ENCODE measurements at places on chromosomes 2 and 18.

DNA sequence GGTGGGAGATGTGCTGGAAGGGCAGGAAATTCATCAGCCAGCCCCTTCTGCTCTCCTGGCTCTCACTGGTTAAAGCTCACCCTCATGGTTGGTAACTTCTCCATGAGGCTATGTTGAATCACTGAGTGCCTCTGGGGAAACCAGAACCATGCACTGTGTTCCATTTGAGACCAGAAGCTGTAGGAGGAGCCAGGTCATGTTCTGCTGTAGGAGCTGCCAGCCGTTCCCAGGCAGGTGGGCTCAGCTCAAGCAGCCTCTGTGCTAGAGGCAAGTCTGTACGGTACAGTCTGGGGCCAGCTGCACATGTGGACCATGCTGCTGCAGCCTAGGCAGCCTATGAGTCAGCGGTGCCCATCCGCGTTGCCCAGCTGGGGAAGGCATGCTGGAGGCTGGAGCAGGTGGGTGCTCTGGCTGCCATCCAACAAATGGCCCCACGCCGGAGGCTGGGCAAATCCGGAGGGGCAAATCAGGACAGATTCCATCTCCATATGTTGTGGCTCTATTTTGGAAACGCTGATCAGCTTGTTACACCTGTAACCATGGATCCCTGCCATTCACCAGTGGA lies 22.0 kb upstream of the KCNF1 start:
- H3K36me3 ChIP-seq, result no peaks in the 10 kb centered on the region
- H3K4me1 ChIP-seq, result no peaks in the 10 kb centered on the region
- no peaks in the 10 kb centered on the region for H3K27me3 ChIP-seq

- H3K36me3 ChIP-seq, result no peaks in the 10 kb centered on the region
- no peaks in the 10 kb centered on the region for H3K27me3 ChIP-seq
- no peak overlapping the region for H3K27ac ChIP-seq
- H3K4me3 ChIP-seq, result no peak overlapping the region
- DNase-seq, result no peak
Observed at GRCh38 chr2:60961457-60961856, 56.1 kb upstream of the PEX13 start.

GRCh38 chr2:138267161-138267901 lies 234.2 kb upstream of the SPOPL start:
- no peak overlapping the region for H3K4me3 ChIP-seq
- H3K36me3 ChIP-seq, result no peaks in the 10 kb centered on the region
- H3K27ac ChIP-seq, result no peak overlapping the region
- no peak for DNase-seq
- no peaks in the 10 kb centered on the region for H3K4me1 ChIP-seq
- H3K27me3 ChIP-seq, result no peaks in the 10 kb centered on the region

- no peaks in the 10 kb centered on the region for H3K36me3 ChIP-seq
- no peaks in the 10 kb centered on the region for H3K4me1 ChIP-seq
- H3K27me3 ChIP-seq, result no peaks in the 10 kb centered on the region
- H3K27ac ChIP-seq, result no peak overlapping the region
- no peak overlapping the region for H3K4me3 ChIP-seq
Observed at GRCh38 chr2:70698847-70699246, 69.2 kb downstream of the ADD2 start.

GRCh38 chr2:70766357-70767078 lies 1.5 kb downstream of the ADD2 start:
- H3K27ac ChIP-seq, result no peak overlapping the region
- peaks cover 14% of the 10 kb centered on the region for H3K27me3 ChIP-seq
- DNase-seq, result no peak
- H3K4me1 ChIP-seq, result no peaks in the 10 kb centered on the region
- no peaks in the 10 kb centered on the region for H3K36me3 ChIP-seq
- no peak overlapping the region for H3K4me3 ChIP-seq

- no peaks in the 10 kb centered on the region for H3K4me1 ChIP-seq
- H3K27me3 ChIP-seq, result no peaks in the 10 kb centered on the region
- no peak overlapping the region for H3K27ac ChIP-seq
- H3K4me3 ChIP-seq, result no peak overlapping the region
- no peak for DNase-seq
- no peaks in the 10 kb centered on the region for H3K36me3 ChIP-seq
Observed at GRCh38 chr2:38620282-38620977, 17.7 kb upstream of the HNRNPLL start.

DNA sequence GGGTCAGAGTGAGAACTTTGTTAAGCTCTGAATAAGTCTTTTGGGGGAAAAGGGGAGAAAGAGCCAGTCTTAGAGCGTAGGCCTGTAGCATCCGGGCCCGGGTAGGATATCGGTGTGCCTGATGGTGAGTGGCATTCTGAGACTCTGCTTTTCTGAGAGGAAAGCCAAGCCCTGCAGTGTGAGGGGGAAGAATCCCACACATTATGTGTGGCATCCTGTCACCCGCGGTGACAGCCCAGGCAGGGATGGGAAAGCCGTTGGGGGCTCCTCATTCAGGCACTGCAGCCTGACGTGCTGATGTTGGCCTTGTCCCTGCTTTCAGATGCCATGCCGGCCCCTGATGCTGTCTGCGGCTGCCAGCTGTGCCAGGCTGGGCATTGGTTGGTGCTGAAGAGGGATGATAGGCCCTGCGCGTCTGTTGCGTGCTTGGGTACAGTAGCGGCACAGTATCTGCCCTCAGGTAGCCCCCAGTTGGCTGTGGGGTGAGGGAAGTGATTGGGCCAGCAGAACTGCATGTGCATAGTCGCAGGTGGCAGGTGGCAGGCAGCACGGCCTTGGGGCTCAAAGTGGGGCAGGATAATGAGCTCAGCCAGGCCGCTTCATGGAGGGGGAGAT lies 37.6 kb downstream of the GLI2 start:
- no peak overlapping the region for H3K27ac ChIP-seq
- H3K27me3 ChIP-seq, result no peaks in the 10 kb centered on the region
- no peak overlapping the region for H3K4me3 ChIP-seq

DNA sequence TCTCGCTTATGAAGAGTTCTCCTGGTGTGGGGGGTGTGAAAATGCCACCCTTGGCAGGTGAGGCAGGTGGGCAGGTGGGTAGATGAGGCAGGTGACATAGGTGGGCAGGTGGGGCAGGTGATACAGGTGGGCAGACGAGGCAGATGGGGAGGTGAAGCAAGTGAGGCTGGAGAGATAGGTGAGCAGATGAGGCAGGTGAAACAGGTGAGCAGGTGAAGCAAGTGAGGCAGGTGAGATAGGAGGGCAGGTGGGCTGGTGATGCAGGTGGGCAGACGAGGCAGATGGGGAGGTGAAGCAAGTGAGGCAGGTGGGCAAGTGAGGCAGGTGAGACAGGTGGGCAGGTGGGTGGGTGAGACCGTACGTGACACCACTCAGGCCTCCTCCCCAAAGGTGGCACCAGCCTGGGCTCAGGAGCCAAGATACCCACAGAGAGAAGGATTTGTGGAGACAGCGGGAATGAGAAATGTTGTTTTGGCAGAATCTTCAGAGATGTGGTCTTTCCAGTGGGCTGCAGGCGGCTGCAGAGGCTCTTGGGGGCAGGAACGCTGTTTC lies 232.3 kb upstream of the MYT1L start:
- no peak for DNase-seq
- H3K36me3 ChIP-seq, result no peaks in the 10 kb centered on the region
- H3K4me1 ChIP-seq, result no peaks in the 10 kb centered on the region
- H3K4me3 ChIP-seq, result no peak overlapping the region
- H3K27ac ChIP-seq, result no peak overlapping the region

GRCh38 chr2:28422908-28423741 lies 30.5 kb downstream of the FOSL2 start:
- no peaks in the 10 kb centered on the region for H3K36me3 ChIP-seq
- H3K27me3 ChIP-seq, result no peaks in the 10 kb centered on the region
- no peaks in the 10 kb centered on the region for H3K4me1 ChIP-seq
- H3K27ac ChIP-seq, result no peak overlapping the region
- no peak overlapping the region for H3K4me3 ChIP-seq

DNA sequence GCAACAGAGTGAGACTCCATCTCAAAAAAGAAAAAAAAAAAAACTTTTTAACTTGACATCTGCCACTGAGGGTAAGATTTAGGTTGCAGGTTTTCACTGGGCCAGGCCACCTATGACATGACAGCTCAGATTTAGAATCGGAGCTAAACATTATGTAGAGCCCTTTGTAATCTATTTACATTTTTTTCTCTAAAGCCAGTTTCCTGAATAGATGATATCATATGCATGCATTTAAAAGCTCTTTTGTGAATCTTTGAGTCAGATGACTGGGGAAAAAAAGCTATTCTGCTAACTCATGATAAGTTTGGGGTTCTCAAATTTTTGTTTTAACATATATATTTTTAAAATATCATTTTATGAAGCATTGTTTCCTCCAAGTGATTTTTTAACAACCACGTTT lies 21.3 kb downstream of the PRKAG3 start:
- no peaks in the 10 kb centered on the region for H3K27me3 ChIP-seq
- H3K4me3 ChIP-seq, result no peak overlapping the region
- H3K4me1 ChIP-seq, result no peaks in the 10 kb centered on the region
- no peaks in the 10 kb centered on the region for H3K36me3 ChIP-seq
- DNase-seq, result no peak

DNA sequence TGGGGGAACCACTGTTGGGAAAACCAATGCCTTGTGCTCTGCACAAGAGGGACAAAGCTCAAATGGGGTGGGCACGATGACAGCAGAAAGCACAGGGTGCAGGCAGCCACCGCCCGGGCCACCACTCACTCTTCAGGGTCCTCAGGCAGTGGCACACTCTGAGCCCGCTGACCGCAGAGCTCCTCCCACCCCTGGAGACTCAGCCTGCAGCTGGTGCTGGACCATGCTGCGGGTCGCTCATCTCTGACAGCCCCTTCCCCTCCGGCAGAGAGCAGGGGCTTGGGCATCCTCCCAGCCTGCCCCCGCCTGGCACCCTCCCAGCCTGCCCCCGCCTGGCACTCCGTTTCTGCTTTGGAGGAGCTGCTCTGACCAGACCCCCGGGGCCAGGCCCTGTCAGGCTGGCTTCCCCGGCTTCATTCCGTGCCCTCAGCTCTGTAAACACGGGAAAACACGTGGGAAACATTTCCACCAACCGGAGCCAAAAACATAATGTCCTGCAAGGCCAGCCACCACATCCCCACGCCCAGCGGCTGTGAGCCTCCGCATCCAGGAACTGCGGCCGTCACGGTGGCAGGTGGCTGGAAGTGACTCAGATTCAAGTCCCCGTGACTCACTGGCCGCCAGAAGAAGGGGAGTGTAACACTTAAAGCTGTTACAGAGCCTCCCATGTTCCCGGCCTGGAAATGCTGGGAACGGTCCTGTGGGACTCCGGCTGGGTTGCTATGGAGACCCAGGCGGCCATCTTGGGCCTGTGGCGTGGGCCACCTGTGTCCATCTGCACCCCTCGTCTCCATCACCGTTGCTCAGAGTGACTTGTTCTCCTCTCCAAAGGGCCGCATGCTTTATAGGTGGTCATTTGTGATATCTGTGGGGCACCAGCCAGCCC lies 6.8 kb upstream of the SNED1 start:
- DNase-seq, result peak; percentile 87
- no peaks in the 10 kb centered on the region for H3K36me3 ChIP-seq
- H3K27ac ChIP-seq, result peak overlapping the region; percentile 85
- no peak overlapping the region for H3K4me3 ChIP-seq
- H3K27me3 ChIP-seq, result no peaks in the 10 kb centered on the region
- no peaks in the 10 kb centered on the region for H3K4me1 ChIP-seq

- peak overlapping the region; percentile 44 for H3K27ac ChIP-seq
- peaks cover 7% of the 10 kb centered on the region for H3K4me1 ChIP-seq
- no peaks in the 10 kb centered on the region for H3K27me3 ChIP-seq
- no peak overlapping the region for H3K4me3 ChIP-seq
Observed at GRCh38 chr2:225735844-225736243, 336.3 kb downstream of the NYAP2 start.

- peak; percentile 81 for DNase-seq
- H3K27ac ChIP-seq, result peak overlapping the region; percentile 65
- no peaks in the 10 kb centered on the region for H3K27me3 ChIP-seq
- no peaks in the 10 kb centered on the region for H3K36me3 ChIP-seq
- no peak overlapping the region for H3K4me3 ChIP-seq
- H3K4me1 ChIP-seq, result no peaks in the 10 kb centered on the region
Observed at GRCh38 chr18:13375302-13376255, 157.0 kb downstream of the LDLRAD4 start.

DNA sequence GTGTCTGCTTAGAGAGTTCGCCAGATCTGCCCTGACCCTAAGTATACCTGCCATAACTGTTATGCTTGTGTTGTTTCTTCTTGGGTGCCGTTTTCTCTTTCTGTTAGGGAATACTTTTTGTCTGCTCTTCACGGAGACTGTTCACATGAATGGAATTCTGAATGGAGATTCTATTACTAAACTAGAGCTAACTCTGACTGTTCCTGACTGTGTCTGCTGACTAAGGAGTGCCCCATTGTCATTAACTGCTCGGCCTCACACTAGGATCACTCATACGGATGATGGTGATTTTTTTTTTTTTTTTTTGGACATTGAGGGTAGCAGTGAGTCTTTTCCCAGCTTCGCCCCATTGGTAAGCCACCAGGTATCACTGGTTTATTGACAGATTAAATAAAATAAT lies 104.8 kb upstream of the SLC8A1 start:
- no peaks in the 10 kb centered on the region for H3K4me1 ChIP-seq
- H3K27ac ChIP-seq, result no peak overlapping the region
- no peak overlapping the region for H3K4me3 ChIP-seq
- H3K27me3 ChIP-seq, result no peaks in the 10 kb centered on the region
- no peaks in the 10 kb centered on the region for H3K36me3 ChIP-seq
- no peak for DNase-seq

DNA sequence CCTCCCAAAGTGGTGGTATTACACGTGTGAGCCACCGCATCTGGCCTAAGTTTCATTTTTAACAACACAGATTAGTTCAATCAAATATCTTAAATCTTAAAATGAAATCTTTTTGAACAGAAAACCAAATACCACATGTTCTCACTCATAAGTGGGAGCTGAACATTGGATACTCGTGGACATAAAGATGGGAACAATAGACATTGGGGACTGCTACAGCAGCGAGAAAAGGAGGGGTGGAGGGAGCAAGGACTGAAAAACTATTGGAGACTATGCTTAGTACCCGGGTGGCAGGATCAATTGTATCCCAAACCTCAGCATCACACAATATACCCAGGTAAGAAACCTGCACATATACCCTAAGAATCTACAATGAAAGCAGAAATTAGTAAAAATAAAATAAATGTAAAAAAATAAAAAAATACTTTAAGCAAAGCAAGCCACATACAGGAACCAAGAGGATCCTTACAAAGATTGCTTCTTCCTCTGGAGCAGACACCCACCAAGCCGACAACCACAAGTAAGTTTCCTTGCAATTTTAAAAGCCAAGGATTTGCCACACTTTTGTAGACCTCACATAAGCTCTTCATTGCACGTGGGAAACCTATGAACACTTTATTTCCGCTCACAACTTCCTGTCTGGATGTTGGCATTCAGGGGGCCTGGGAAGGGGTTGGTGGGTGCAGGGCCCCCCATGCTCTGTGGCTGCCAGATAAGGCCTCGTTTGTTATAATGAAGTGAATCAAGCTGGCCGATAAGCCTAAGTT lies 147.9 kb downstream of the MYCN start:
- H3K27me3 ChIP-seq, result no peaks in the 10 kb centered on the region
- H3K4me1 ChIP-seq, result no peaks in the 10 kb centered on the region
- no peaks in the 10 kb centered on the region for H3K36me3 ChIP-seq
- no peak for DNase-seq
- H3K27ac ChIP-seq, result no peak overlapping the region

Data from uterus (tissue), 4 donors.